ENCODE measurements at places on chromosomes 2 and 18.

DNA sequence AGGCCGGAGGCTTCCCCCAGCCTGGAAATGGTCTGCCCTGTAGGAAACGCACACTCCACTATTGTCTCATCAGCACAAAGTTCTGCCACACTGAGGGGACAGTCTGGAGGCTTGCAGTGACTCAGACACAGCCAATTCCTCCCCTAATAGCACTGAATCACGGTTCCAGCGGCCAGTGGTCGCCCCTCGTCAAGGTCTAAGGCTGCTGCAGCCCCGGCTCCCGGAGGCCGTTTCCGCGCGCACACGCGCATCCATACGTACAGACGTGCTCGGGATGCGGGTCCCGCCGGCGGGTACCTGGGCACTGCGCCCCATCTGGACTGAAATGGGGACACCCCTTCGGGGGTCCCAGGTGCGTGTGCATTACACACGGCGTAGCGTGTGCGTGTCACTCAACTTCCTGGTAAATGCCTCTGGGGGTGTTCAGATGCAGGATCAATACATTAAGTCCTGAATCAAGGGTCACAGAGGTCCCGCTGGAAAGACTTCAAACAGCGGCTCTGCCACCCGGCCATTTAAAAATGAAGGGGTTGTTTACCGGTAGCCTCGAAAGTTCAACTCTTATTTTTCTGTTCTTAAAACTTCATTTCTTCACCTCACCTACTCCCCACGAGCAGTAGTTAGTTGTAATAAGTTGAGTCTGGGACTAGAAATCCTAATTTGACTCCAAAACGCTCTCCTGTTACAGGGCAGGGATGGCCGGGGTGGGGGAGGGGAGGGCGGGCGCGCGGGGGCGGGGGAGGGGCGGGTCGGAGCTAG lies 572 bp upstream of the ZNF516 start:
- no peak for DNase-seq

DNA sequence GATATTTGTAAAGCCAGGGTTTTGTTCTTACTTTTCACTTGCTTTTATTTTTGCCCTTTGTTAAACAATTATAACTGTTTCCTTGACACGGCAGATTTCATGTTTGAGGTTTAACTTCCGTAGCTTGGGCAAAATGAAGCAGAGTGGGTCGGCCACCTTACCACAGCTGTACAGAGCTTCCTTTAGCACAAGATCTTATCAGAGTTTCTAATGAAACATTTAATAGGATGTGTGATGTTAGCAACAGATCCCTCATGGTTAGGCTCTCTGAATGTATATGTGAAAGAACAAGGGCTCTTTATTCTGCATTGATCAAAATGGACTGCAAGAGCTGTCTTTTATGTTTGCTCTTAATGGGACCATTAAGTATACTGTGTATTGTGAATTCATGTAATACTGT lies 22.3 kb downstream of the RNF125 start:
- no peak for DNase-seq

- peak; percentile 71 for DNase-seq
These were observed 7.8 kb downstream of the RAX start for GRCh38 chr18:59265246-59265973.

DNA sequence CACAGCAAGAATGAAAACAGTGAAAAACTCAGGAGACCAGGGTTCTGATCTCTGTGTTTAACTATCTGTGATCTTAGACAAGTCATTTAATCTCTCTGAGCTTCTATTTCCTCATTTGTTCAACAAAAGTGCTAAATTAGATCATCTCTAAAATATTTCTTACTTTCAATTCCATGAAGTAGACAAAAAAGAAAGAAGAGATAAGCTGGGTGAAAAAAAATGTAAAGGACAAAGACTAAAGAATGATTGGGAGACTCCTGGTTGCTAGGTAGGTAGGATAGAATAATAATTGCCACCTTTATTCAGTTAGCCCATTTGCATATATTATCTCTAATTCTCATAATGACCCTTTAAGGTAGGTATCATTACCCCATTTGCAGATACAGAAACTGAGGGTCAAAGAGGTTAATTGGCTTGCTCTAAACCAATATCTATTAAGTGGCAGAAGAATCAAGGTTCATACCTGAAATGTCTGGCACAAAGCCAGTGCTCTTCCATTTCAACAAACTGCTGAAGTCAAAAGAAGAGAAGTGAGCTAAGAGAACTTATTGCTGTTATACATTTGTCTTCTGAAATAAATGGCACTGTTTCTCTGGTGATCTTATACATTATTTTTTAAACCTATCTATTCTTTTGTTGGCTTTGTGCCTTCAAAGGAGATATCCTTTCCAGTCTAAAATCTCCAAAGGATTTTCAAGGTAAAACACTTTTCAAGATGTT lies 141.7 kb downstream of the OTX1 start:
- DNase-seq, result no peak

DNA sequence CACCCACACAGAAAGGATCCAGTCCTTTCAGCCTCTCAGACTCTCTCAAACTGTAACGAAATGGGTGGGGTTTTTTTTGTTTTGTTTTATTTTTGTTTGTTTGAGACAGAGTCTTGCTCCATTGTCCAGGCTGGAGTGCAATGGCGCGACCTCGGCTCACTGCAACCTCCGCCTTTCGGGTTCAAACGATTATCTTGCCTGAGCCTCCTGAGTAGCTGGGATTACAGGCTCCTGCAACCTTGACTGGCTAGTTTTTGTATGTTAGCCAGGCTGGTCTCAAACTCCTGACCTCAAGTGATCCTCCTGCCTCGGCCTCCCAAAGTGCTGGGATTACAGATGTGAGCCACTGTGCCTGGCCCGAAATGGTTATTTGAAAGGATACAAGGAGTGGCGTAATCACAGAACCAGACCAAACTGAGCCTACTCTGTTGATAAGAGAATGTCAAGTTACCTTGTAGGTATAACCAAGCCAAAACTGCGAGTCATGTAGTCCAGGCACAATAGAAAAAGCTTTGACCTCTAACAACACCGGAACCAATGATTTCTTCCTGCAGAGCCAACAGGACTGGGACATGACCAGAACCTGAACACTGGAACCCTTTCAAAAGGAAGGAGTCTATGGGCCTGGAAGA lies 72.5 kb downstream of the NCAPH start:
- no peak for DNase-seq

DNA sequence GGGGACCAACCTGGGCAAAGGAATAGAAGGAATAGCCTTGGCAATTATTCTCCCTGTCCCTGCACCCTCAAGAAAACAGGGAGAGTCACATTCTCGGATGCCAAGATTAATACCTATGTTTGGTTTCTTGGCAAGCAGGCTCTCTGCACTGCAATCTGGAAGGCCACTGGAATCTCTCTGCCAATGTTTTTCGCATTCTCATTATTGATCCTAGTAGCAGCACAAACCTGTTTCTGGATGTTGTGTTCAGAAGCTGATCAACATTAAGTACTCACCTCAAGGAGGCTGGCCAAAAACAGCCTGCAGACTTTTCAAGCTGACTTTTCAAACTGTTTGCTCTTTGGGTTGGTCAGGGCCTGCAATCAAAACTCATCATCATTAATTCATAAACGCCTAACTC lies 62.2 kb downstream of the CLHC1 start:
- DNase-seq, result no peak

- no peak for DNase-seq
These were observed 156.7 kb downstream of the EVA1A start for GRCh38 chr2:75403991-75404428.

- no peak for DNase-seq
These were observed 16.9 kb upstream of the KCNJ13 start for GRCh38 chr2:232793271-232793670.

DNA sequence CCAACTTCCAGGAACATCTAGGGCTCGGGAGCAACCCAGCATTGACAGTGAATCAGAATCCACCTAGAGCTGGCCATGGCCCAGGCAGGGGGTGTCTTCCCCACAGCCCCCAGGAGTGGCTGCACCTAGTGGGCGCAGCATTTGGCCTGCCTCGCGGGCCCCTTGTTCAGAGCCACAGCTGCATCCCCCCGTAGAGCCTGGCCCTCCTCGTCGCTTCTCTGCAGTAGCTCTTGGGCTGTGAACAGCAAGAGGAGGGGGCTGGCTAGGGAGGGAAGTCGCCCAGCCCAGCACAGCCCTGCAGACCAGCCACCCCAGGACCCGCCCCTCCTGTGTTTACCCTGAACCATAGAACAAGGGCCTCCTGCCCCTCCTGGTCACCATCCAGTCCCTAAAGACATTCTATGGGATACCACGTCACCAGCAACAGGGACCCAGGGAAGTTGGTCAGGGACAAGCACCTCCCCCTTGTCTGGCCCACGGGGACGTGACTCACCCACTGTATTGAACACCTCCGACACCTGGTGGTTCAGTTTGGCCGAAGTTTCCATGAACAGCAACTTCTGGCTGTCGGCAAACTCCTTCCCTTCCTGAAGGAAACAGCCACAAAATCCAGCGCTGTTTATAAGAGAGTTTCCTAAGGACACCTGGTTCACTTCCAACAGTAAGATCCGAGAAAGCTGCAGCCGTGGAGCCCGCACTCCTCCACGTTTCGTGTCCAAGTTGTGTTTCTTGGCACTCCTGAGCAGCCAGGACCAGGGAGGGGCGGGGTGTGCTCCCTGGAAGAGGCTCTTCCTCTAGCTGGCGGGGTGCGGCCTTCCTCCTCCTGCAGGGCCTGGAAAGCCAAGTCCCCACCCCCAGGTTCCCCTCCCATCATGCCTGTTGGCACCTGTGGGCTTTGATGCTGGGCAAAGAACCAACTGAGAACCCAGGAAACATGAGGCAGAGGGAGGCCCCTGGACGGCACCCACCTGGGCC lies 8.8 kb downstream of the PRLH start:
- DNase-seq, result no peak

GRCh38 chr2:6524691-6525474 lies 340.8 kb downstream of the CMPK2 start:
- DNase-seq, result no peak

- no peak for DNase-seq
These were observed 600.1 kb upstream of the RAB6C start for GRCh38 chr2:129379411-129379810.

DNA sequence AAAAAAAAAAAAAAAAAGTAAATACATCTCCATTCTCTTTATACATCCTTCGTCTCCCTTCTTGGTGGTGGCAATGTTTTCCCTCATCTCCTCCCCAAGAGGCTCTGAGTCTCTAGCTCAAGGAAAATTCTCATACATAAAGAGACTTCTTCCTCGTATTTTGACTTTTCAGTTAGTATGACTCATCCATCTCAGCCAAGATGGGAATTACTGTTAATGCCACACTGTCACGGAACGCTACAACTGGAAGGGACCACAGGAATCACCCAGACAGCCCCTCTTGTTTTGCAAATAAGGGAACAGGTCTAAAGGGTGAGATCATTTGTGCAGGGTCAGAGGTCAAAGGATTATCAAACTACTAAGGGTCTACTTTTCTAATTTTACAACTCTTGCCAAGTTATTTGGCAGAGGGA lies 19.5 kb downstream of the NFE2L2 start:
- no peak for DNase-seq

- no peak for DNase-seq
These were observed 113.7 kb upstream of the SPRED2 start for GRCh38 chr2:65545837-65546805.

- no peak for DNase-seq
These were observed 61.8 kb upstream of the STK17B start for GRCh38 chr2:196233021-196233804.

DNA sequence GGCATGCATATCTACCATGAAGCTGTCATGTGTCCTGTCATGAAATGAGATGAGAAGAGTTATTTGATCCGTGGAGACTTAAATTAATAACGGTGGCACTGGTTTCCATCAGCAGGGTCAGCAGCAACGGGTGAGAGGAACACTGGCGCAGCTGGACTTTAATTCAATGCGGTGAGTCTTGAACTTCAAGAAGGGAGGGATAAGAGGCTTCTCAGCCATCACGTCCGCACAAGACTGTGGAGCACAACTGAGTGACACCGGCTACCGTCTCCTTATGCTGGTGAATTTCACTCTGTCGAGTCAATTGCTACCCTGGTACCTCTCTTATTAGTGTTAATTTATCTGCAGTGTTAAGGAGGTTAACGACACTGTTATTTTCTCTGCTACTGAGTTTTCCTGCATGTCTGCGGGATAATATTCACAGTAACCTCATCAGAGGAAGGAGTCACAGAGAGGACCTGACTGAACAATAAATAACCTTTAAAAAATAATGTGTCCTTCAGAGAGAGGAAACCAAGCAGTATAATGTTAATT lies 236.8 kb downstream of the EPHA4 start:
- no peak for DNase-seq

GRCh38 chr2:160252278-160252887 lies 52.3 kb upstream of the ITGB6 start:
- DNase-seq, result no peak

GRCh38 chr2:120732506-120733237 lies 3.0 kb upstream of the GLI2 start:
- no peak for DNase-seq

DNA sequence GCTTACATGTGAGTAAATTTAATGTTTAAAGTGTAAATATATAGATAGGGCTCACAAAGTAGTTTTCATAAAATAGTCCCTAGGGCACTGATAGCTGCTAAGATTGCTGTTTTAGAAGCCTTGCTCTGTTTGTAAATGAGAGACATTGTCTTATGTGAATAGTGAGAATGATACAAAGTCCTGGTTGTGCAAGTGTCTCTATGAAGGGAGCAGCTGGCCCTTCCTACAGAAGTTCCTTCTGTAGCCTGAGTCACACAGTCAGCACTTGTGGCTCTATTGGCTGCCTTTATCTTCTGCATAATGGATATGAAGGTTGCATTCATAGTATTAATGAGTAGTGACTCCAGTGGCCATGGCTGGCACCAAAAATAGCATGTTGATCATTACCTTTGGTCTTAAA lies 279.7 kb downstream of the OSR1 start:
- no peak for DNase-seq

Measured in activated CD8-positive, alpha-beta memory T cell treated with anti-CD3 and anti-CD28 coated beads, Interleukin-2, amount 50 U/mL, for 48 hours (primary cell).